Muscle of leg (tissue), 16 donors: ENCODE measurements at places on chromosomes 1 and 21. TPM values are rescaled to one million over a fixed set of nuclear protein-coding genes. Genes with fewer than 3 reads are reported as not detected.

The NIBAN1 gene
- 50.5 TPM for total RNA-seq

DNA sequence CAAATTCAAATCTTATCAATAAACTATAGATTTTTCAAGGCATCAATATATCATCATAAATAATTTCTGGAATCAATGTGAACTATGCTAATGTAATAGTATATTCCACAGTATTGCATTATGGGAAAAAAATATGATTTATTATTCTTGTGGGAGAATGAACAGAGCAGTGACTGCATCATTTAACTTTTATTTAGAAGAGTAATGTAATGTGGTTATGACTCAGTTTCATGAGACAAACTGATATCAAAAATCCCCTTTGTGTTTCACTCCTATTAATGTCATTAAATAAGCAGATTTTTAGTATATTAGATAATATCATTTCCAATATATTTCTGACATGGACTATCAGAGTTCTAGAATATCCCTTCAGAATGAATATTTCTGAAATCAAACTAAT lies 187.6 kb downstream of the LRRC40 start:
- H3K27me3 ChIP-seq, result no peaks in the 10 kb centered on the region
- DNase-seq, result no peak
- H3K27ac ChIP-seq, result no peak overlapping the region
- H3K36me3 ChIP-seq, result no peaks in the 10 kb centered on the region
- no peak overlapping the region for H3K4me3 ChIP-seq
- no peaks in the 10 kb centered on the region for H3K4me1 ChIP-seq

- no peak overlapping the region for H3K27ac ChIP-seq
- peaks cover 9% of the 10 kb centered on the region for H3K4me1 ChIP-seq
- H3K4me3 ChIP-seq, result peak overlapping the region; percentile 20
- H3K27me3 ChIP-seq, result peaks cover 27% of the 10 kb centered on the region
- no peak for DNase-seq
Observed at GRCh38 chr21:42616446-42616845, 37.0 kb upstream of the PDE9A start.

DNA sequence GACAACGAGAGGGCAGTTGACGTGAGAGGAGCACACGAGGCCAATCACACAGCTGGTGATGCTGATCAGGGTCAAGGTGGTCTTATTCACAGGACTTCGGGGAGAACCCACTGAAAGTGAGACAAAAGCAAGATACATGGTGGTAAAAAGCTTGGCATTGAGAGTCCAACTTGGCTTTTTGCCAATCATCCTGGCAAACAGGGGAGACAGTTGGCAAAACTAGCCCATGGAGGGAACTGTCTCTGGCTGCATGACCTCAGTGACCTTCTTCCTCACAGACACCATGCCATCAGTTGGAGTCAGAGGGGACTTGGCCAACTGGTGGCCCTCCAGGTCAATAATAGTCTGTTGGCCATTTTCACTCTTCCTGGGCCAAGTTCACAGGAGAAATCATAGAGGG lies 139.9 kb downstream of the ASTN1 start:
- no peak overlapping the region for H3K4me3 ChIP-seq
- H3K27me3 ChIP-seq, result no peaks in the 10 kb centered on the region
- H3K36me3 ChIP-seq, result no peaks in the 10 kb centered on the region
- no peak overlapping the region for H3K27ac ChIP-seq

DNA sequence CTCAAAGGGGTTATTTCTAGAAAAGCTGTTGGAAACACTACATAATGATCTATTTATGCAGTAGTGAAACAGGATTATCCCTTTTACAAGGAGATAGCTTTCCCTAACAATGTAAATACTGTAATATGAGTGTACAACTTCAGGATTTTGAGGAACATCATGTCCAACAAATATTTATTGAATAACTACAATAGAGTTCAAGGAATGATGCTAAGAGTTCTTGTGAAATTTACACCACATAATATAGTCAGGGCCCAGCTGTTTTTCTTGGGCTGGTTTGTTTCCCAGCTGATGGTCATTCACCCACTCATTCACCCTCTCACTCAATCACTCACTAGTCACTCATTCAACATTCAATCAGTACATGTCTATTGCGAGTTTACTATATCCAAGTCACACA lies 12.3 kb upstream of the LYPLAL1 start:
- H3K4me3 ChIP-seq, result no peak overlapping the region
- H3K27me3 ChIP-seq, result no peaks in the 10 kb centered on the region
- no peaks in the 10 kb centered on the region for H3K36me3 ChIP-seq
- DNase-seq, result peak; percentile 44

The PRRX1 gene
- total RNA-seq, result 222 TPM

The AMPD1 gene
- 49.3 TPM for total RNA-seq

The CYP4Z1 gene
- 0.18 TPM for total RNA-seq

The NBPF4 gene
- not detected for total RNA-seq

The L1TD1 gene
- total RNA-seq, result 0.84 TPM

DNA sequence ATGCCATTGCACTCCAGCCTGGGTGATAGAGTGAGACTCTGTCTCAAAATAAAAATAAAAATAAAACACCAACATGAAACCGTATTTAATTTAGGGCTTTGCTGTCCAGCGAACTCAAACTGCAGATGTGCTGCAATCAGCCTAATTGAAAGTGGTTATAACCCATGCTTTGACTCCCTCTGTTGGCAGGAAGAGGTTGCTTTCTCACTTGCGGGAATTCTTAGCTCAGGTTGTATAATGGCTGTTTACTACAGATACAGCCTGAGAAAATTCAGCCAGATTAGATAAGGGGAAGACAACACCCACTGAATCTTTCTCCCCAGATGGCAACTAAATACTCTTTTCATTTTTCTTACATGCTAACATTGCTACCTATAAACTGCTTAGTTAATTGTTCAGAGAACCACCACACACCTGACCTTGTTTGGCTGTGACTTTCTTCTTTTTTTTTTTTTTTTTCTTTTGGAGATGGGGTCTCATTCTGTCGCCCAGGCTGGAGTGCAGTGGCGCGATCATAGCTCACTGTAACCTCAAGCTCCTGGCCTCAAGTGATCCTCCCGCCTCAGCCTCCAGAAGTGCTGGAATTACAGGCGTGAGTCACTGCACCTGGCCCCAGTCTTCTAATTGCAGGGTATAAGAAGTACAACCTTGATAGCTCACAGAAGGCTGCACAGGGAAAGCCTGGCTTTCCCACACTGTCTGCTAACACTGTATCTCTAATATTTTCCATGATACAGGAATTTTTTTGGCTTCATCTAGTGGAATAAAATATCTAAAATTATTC lies 34.6 kb downstream of the DNTTIP2 start:
- H3K4me1 ChIP-seq, result peaks cover 13% of the 10 kb centered on the region
- H3K36me3 ChIP-seq, result no peaks in the 10 kb centered on the region
- H3K27me3 ChIP-seq, result no peaks in the 10 kb centered on the region
- H3K4me3 ChIP-seq, result no peak overlapping the region
- peak; percentile 89 for DNase-seq

DNA sequence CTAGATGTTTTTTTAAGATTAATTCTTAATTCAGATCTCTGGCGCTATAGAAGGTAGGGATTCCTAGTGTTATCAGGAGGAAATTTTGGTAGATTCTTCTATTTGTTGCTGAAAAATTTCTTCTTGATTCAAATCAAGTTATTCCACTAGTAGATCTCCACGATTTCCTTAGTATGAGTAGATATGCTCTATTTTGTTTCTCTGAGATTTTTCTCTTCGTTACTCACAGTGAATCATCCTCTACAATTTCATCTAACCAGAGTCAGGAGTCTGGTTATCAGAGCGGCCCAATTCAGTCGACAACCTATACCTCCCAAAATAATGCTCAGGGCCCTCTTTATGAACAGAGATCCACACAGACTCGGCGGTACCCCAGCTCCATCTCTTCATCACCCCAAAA lies 18.8 kb upstream of the HAX1 start:
- no peaks in the 10 kb centered on the region for H3K4me1 ChIP-seq
- H3K27ac ChIP-seq, result no peak overlapping the region
- no peaks in the 10 kb centered on the region for H3K27me3 ChIP-seq
- peaks cover 86% of the 10 kb centered on the region for H3K36me3 ChIP-seq

DNA sequence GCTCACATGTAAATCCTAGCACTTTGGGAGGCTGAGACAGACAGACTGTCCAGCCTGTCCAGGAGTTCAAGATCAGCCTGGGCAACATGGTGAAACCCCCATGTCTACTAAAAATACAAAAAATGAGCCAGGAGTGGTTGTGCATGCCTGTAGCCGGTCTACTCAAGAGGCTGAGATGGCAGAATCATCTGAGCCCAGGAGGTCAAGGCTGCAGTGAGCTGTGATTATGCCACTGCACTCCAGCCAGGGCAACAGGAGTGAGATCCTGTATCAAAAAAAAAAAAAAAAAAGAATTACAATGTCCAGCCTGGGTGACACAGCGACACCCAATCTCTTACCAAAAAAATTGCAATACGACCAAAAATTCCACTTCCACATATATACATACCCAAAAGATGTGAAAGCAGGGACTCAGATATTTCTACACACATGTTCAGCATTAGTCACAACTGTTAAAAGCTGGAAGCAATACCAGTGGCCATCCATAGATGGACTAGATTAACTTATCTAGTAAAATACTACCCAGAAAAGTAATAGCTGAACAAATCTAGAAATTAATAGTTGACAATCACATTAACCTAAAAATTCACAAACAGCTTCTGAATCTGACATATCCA lies 49.2 kb downstream of the ASH1L start:
- no peaks in the 10 kb centered on the region for H3K27me3 ChIP-seq
- H3K36me3 ChIP-seq, result peaks cover 8% of the 10 kb centered on the region
- H3K27ac ChIP-seq, result no peak overlapping the region

The MORN1 gene
- 8.0 TPM for total RNA-seq

The S100A5 gene
- total RNA-seq, result not detected

DNA sequence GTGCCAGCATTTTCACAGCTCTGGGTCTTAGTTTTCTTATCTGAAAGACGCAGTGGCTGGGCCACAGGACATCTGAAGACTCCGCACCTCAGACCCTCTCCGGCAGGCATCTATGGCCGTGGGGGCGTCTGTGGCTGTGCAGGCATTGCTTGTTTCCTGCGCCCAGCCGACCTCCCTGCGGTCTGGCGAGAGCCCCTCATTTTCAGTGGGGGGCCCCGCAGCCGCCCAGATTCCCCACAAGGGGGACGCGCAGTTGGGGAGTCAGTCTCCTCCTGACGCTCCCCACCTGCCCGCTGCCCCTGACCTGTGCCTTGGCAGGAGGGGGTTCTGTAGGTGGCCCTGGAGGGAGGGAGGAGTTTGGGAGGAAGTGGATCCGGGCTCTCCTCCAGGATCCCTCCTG lies 3.5 kb upstream of the TFF1 start:
- H3K4me1 ChIP-seq, result no peaks in the 10 kb centered on the region
- H3K36me3 ChIP-seq, result no peaks in the 10 kb centered on the region
- no peak overlapping the region for H3K4me3 ChIP-seq
- DNase-seq, result no peak
- no peak overlapping the region for H3K27ac ChIP-seq

The TEX38 gene
- total RNA-seq, result not detected

DNA sequence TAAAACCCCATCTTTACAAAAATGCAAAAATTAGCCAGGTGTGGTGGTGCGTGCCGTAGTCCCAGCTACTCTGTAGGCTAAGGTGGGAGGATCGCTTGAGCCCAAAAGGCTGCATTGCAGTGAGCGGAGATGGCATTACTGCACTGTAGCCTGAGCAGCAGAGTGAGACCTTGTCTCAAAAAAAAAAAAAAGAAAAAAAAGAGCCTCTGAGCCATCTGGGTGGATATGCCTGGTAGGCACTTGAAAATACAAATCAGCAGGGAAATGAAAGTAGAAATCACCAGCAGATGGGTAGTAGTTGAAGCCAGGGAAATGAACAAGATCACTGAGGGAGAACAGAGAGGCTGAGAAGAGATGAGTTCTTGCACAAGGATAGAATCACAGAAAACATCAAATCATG lies 131.0 kb upstream of the HMCN1 start:
- no peaks in the 10 kb centered on the region for H3K4me1 ChIP-seq
- H3K27me3 ChIP-seq, result no peaks in the 10 kb centered on the region
- H3K4me3 ChIP-seq, result no peak overlapping the region
- no peak overlapping the region for H3K27ac ChIP-seq

GRCh38 chr1:48492392-48492791 lies 20.4 kb upstream of the SPATA6 start:
- H3K27me3 ChIP-seq, result no peaks in the 10 kb centered on the region
- H3K27ac ChIP-seq, result peak overlapping the region; percentile 75
- peak; percentile 51 for DNase-seq
- peaks cover 38% of the 10 kb centered on the region for H3K4me1 ChIP-seq
- H3K4me3 ChIP-seq, result no peak overlapping the region
- no peaks in the 10 kb centered on the region for H3K36me3 ChIP-seq

GRCh38 chr1:247077876-247078257 lies 744 bp downstream of the ZNF670 start:
- H3K4me1 ChIP-seq, result peaks cover 13% of the 10 kb centered on the region
- peaks cover 5% of the 10 kb centered on the region for H3K27me3 ChIP-seq
- DNase-seq, result no peak
- peak overlapping the region; percentile 95 for H3K4me3 ChIP-seq
- H3K27ac ChIP-seq, result peak overlapping the region; percentile 85

DNA sequence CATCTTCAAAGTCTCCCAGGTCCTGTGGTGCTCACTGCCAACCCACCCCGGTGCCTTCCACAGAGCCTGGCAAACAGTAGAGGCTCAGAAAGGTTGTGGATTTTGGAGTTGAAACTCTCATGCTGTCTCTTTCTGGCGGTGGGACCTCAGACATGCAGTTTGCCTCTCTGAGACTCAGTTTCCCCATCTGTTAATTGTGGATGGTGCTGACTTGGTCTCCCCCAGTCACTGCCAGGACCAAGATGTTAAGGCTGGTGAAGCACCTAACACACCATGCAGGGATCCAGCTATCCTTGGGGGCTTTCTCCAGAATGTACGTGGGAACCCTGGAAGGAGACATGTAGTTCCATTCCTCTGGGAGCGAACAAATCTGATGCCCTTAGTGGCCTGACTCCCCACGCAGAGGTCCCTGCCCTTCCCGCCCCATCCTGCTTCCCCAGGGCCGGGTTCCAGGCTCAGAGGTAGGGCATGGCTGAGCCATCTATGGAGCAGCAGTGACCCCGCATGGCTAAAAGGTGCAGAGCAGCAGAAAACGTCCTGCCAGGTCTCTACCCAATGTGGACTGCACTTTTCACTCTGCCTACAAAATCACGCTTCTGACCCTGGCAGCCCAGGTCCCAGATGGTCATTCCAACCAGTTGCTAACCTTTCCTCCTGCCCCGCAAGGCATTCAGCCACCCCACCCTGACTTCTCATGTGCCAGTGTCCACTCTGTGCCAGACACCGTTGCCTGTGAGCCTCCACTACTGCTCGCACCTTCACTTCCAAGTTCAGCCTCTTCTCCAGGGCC lies 9.2 kb upstream of the TTC22 start:
- H3K27ac ChIP-seq, result no peak overlapping the region
- no peaks in the 10 kb centered on the region for H3K36me3 ChIP-seq
- H3K4me3 ChIP-seq, result no peak overlapping the region
- no peaks in the 10 kb centered on the region for H3K4me1 ChIP-seq
